ENCODE measurements at places on chromosomes 3 and 15. TPM values are rescaled to one million over a fixed set of nuclear protein-coding genes. Genes with fewer than 3 reads are reported as not detected.

DNA sequence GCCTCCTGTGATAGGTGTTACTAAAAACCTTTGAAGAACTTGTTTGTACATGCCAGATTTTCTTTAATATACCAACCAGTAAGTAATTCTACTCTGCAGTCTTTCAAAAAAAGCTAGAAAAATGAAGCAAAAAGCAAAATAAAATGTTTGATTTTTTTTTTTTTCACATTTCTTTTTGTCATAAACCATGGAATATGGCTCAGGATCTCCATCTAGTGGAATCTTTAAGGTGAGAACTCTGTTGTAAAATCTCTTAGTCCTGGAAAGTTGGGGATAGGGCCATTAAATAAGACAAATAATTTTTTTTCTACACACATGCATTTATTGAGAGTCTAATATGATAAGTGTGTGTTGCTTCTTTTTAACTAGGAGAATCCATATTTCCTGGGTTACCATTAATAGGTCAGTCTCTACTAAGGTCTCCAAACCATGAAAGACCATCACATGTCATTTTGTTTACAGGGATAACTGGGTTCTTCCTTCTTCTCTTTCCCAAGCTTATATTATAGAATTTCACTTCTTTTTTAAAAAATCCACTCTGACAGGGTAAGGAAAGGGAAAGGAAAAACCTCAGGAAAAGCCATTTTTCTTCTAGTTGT is 84.6 kb downstream of the SLC9A9 start:
- DNase-seq, result no peak

FAM107A gene
- not detected for total RNA-seq

GPR160 gene
- total RNA-seq, result 0.29 TPM

- DNase-seq, result no peak
These were observed 507.9 kb upstream of the TPRG1 start for GRCh38 chr3:188663839-188664238.

DNA sequence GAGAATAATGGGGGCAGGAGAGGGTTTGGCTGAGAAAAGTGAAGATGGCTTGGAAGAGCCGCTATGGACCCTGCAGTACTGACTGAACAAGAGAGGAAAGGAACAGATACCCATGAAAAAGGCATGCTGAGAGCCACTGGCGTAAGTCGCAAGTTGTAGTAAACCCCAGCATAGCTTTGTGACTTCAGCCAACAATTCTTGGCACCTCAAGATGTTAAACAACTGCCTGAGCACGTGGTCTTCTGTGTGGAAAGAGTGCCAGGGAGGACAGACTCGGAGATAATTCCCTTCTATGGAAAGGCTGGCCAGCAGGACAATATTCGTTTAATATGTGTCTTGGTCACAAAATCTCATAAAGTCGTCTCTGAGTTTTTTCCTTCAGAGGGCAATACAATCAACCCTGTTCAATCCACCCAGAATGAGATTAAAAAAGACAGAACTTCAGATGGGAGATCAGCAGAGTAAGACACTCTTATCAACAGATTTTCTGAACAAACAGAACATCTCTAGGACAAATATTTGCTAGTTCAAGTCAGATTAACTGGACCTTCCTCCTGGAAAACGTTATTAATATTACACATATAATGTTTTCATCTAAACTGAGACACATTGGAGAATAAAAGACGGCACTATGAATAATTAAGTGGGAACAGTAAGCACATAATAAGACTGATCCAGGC is 49.2 kb downstream of the NEK10 start:
- no peak for DNase-seq

GRCh38 chr3:8080464-8080863 is 421.2 kb upstream of the LMCD1 start:
- DNase-seq, result no peak

GRK7 gene
- total RNA-seq, result not detected

GPR171 gene
- total RNA-seq, result not detected

TTC23 gene
- 21.7 TPM for total RNA-seq

- no peak for DNase-seq
These were observed 294.4 kb downstream of the KBTBD8 start for GRCh38 chr3:67292356-67293121.

DNA sequence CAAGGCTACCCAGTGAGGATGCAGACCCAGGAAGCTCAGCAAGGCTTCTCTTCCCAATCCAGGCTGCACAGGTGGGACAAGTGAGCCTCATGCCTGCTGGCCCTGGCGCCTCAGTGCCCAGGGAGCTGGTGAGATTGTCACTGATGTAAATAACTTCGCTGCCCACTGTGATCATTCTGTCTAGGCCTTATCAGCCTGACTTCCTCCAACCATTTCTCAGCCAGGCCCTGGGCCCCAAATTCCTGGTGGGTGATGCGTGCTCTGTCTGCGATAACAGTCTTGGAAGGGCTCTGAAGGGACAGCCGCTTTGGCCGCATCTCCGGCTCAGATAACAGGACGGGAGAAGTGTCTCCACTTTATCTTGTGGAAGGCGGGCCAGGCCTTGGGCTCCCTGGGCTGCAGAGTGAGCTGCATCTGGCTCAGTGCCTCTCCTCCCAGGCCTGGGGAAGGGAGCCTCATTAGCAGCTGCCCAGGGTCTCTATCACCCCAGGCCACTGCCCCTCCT is 2.2 kb upstream of the FBLN2 start:
- DNase-seq, result peak; percentile 84

DNA sequence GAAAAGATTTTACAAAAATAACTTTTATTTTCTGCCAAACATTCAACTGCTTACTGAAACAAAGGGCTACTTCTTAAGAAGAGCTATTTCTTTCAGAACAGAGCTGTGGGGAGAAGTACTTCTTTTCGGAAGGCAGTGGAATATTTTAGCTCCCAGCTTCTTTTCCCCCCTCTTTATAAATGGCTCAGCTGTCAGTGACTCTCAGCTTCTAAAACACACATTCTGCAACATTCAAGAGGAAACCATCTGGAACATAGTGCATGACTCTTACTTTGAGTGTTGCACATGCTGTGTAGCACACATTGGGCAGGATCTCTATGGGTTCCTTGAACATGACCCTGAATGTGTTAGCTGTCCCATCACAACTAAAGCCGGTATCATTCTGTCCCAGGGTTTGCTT is 7.0 kb upstream of the C15orf40 start:
- DNase-seq, result no peak

- no peak for DNase-seq
These were observed 80.7 kb downstream of the SATB1 start for GRCh38 chr3:18344306-18345014.

CFAP100 gene
- not detected for total RNA-seq

- no peak for DNase-seq
These were observed 197.5 kb upstream of the LRRC3B start for GRCh38 chr3:26425076-26425475.

DNA sequence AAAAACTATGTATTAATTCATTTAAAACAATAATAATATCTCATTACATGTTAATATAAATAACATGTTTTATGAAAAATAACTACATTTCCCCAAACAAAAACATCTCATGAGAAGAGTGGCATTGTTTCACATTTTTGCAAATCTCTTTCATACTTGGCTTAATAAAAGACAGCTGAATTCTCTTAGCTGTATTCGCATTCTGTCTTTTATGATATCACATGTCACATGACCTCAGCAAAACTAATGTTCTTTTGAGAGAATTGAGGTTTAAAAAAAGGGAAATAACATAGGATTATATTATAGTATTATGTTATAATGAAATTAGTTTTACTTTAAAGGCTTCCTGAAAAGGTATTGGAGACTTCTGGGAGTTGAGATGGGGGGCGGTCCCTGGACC is 48.4 kb upstream of the SPPL2A start:
- DNase-seq, result no peak

NTRK3 gene
- 0.72 TPM for total RNA-seq

PSTPIP1 gene
- total RNA-seq, result not detected

DNA sequence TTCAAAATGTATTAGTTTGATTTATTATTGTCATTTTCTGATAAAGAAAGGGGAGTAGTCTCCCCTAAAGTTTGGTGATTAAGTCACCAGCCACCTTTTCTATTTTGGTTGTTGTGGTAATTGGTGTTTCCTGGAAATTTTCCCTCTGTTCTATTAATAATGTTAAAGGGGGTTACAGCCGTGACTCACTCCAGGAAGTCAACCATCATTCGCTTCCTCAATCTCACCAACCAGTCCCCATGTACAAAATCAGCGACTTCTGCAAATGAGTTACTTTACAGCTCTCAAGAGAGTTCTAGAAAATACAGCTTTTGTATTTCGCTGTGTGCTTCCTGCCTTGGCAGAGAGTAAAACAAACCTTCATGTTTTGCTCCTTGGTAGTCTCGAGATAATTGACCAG is 285.1 kb downstream of the LPP start:
- DNase-seq, result no peak

- no peak for DNase-seq
These were observed 29.2 kb downstream of the SH3BP5 start for GRCh38 chr3:15303216-15303615.

- no peak for DNase-seq
These were observed 428.2 kb upstream of the RGMA start for GRCh38 chr15:93517176-93517575.

- no peak for DNase-seq
These were observed 6.1 kb upstream of the TMEM207 start for GRCh38 chr3:190455828-190456227.

RAB6B gene
- total RNA-seq, result 0.59 TPM

- no peak for DNase-seq
These were observed 239.9 kb upstream of the TTC14 start for GRCh38 chr3:180362081-180362480.

GRCh38 chr3:194177141-194177540 is 41.2 kb downstream of the HES1 start:
- no peak for DNase-seq

- DNase-seq, result peak; percentile 76
These were observed 12.1 kb upstream of the RTP2 start for GRCh38 chr3:187714404-187714979.

DNA sequence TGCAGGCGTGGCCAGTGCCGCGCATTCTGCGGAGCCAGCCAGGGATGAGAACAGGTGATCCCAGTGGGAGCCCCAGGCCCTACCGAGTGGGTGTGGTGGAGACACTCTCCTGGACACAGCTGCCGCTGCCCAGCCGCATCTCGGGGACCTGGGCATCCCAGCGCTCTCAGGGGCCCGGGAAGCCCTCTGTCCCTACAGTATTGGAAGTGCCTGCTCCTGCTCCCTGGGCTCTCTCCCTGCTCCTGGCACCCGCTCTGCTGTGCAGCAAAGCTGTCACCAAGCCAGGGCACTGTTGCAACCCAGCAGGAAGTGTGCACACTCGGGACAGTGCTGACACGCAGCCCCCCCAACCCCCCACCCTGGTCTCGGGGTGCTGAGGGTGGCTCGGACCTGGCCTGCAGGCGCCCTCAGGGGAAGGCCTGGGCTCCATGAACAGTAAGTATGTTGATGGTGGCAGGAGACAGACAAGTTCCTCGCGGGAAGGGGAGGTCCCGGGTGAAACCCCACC is 1177.4 kb upstream of the GBE1 start:
- no peak for DNase-seq

- DNase-seq, result no peak
These were observed 3.3 kb downstream of the GNL3 start for GRCh38 chr3:52689151-52689550.

- DNase-seq, result no peak
These were observed 171.5 kb upstream of the LINGO1 start for GRCh38 chr15:77804210-77804609.

DNA sequence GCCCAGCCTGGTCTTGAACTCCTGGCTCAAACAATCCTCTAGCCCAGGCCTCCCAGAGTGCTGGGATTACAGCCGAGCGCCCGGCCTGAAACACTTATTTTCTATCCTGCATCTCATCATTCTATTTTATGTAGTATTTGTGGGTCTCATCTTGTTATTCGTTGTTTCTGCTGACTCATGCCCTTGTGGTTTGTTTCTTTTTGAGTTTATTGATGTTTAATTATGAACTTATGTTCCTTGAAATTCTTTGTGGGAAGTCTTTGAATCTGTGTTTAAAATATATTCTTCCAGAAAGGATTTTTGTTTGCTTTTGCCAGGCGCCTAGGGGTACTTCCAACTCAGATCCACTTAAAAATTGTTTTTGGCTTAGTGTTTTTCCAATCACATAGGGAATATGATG is 78.3 kb upstream of the C15orf39 start:
- DNase-seq, result peak; percentile 95

DNA sequence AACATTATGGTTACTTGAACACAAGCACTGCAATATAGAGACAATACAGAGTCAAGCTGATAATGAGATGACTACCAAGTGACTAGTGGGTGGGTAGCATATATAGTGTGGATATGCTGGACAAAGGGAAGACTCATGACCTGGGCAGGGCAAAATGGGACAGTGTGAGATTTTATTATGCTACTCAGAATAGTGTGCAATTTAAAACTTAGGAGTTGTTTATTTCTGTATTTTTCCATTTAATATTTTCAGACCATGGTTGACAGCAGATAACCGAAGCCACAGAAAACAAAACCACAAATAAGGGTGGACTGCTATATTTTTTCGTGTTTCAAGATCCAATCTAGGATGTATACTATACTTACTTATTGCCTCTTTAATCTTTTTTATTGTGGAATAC is 19.6 kb downstream of the GALK2 start:
- no peak for DNase-seq

GRCh38 chr3:122858373-122858772 is 63.5 kb downstream of the SLC49A4 start:
- DNase-seq, result no peak

- no peak for DNase-seq
These were observed 380.7 kb upstream of the KCNMB2 start for GRCh38 chr3:178155521-178155920.

GRCh38 chr15:97461226-97461625 is 499.3 kb upstream of the ARRDC4 start:
- DNase-seq, result no peak

- DNase-seq, result no peak
These were observed 5.0 kb upstream of the MYL3 start for GRCh38 chr3:46868287-46868686.

DNA sequence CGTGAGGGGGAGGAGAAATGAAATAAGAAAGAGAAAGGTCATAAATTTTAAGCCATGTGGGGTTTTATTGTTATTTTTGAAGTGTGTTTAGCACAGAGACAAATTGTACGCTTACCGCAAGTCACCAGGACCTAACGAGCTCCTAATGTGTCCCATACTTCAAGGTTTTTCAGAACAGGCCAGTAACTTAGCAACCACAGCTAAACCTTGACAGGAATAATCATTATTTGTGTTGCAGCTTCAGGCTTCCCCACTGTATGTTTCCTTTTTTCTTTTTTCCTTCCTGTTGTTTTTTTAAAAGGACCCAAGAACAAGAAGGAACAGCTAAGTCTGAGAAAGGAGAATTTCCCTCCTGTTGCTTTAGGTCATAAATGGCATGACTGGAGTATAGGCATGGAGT is 160.8 kb downstream of the TUSC7 start:
- no peak for DNase-seq

SLC24A5 gene
- total RNA-seq, result not detected

GPR62 gene
- total RNA-seq, result not detected

GRCh38 chr3:98733053-98733811 is 29.9 kb upstream of the ST3GAL6 start:
- peak; percentile 86 for DNase-seq

DNA sequence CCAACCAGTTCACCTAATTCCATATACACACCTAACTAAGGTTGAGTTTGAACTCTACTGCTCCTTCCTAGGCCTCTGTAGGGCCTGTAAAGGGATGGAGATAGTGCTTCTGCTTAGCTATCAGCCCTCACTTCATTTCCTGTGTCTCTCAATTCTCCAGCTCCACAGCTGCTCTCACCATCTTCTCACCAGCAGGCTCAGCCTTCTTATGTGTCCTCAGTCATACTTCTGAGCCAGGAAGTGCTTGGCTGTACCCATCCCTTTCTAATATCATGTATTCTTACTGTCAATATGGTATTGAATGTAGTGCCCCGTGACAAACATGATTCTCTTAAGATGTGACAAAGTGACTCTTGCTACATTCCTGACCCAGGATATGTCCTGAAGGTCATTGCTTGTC is 116.9 kb downstream of the SLC9A9 start:
- DNase-seq, result no peak
